GM12864 (cell line): ENCODE measurements at places on chromosomes 16 and 17.

DNA sequence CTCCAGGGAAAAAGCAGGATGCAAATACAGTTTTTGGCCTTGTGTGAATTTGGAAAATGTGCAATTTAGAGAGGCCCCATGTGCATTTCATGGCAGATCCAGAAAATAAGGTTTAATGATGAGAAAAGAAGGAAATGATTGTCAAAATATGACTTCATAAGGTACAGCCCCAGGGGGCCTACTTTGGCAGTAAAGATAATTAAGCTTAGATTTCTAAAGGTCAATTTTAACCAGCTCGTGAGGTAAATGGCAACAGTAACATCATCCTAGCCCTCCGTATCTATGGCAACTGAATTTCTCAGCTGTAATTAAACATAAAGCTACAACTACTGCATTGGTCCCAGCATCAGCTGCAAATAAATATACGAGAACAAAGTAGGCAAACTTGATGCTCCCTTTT is 30.0 kb upstream of the PRSS54 start:
- no peak for DNase-seq

- DNase-seq = no peak
Observed at GRCh38 chr17:14739656-14740431, 439.0 kb downstream of the HS3ST3B1 start.

- DNase-seq = no peak
Observed at GRCh38 chr16:86834451-86835035, 256.2 kb downstream of the FOXL1 start.

DNA sequence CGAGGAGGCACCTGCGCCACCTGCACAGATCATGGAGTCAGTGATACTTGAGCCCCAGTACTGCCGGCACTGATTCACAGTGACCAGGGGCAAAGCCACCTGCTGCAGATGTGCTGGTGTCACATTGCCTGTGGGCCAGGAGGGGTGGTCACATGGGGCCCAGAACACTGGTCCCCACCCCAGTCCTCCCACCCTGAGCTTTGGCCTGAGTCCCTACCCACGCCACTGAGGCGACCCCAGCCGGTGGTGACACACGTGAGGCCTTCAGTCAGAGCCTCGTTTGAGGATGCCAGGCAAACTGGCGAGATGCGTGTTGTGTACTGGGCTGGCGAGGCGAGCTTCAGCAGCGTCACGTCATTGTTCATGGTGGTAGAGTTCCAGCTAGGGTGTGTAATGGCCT is 1.5 kb downstream of the CTRL start:
- DNase-seq = no peak

DNA sequence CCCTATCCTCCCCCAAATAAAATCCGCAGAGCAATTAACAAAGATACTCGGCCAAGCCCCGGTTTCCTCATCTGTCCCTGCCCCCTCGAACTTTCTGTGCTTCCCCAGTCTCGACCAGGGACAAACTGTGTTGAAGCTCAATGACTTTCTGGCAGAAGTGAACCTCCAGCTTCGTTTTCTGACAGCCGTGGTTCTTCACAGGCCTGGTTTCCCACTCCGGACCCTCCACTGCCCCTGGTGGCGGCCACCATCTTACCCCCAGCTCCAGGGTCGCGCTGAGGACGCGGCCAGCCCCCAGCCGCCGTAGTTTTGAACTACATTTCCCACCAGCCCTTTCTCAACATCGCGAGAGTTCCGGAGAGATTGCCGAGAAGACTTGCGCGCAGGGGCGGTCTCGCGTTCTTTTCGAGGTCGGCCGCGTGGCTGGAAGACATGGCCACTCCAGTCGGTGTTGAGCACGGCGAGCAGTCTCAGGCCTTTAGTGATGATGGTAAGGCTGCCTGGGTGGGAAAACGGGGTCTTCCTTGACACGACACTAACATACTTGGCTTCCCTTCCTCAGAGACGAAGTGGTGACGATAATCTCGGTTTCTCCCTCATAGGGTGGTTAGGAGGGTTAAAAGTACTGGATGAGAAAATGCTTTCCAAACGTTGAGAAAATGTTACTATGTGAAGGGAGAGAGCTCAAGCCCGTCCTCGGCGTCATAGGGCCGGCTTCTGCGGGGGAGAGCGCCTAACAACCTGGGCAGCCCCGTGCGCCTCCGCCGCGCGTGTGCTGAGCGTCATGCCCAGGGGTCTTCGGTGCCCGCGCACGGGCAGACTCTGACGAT is 17.7 kb downstream of the PRCD start:
- peak; percentile 91 for DNase-seq

GRCh38 chr17:51814521-51814920 is 344.0 kb downstream of the CA10 start:
- DNase-seq = no peak

DNA sequence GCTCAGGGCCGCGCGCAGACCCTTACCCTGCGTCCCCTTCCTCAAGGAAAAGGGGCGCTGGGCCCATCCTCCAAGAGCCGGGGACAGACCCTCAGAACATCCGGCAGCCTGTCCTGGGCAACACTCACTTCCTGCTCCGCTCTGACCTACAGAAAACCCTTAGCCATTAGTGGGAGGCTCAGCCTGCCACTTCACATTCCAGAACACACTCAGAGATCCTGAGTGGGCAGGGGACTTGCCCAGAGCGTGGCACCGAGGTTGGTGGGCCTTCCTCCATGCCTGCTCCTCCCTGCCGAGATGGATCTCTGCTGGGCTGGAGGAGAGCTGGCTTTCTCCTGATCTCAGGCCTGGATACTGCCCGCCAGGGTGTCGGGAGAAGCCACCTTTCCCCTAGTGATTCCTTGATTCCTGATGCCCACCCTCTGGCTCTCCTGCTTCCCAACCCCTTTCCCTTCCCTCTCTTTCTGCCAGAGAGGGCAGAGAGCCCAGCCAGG is 1.5 kb downstream of the SCARF1 start:
- no peak for DNase-seq

GRCh38 chr16:57612494-57612893 is 15.9 kb upstream of the ADGRG1 start:
- DNase-seq = no peak

- DNase-seq = no peak
Observed at GRCh38 chr16:14372471-14372870, 257.6 kb downstream of the PARN start.

- DNase-seq = no peak
Observed at GRCh38 chr16:1126586-1126985, 26.3 kb upstream of the CACNA1H start.

GRCh38 chr17:17131839-17132238 is 74.3 kb downstream of the PLD6 start:
- DNase-seq = no peak

- no peak for DNase-seq
Observed at GRCh38 chr17:49585422-49586027, 9.9 kb downstream of the NXPH3 start.

GRCh38 chr16:85554889-85555718 is 58.0 kb upstream of the GSE1 start:
- DNase-seq = no peak

- DNase-seq = no peak
Observed at GRCh38 chr17:17710355-17710727, 29.1 kb downstream of the RAI1 start.

DNA sequence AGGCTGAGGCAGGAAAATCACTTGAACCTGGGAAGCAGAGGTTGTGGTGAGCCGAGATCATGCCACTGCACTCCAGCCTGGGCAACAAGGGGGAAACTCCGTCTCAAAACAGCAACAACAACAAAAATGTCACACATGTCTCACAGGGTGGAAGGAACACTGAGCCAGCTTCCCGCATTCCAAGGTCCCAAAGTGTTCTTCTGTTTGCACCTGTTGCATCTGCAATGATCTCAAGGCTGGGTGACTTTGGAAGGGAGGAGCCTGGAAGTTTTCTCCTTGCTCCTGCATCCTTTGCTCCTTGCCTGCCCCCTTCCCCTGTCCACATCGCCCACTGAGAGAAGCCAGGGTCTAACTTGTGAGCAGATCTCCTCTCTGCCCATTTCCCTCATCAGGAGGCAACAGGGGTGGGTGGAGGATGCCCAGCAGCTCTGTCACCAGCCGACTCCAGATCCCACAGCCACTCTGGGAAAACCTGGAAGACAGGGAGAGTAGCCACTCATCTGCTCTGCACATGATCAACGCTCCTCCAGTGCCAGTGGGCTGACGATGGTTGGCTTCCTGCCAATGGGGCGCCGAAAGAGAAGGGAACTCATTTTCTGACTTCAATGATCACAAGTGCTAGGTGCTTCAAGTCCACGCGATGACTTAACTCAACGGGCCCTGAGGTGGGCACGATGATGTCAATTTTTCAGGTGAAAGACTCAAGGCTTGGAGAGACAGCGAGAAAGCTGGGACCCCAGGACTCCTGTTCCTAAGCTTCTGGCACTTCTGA is 12.6 kb downstream of the CHST6 start:
- DNase-seq = no peak

GRCh38 chr17:48322060-48322459 is 108.0 kb downstream of the SKAP1 start:
- no peak for DNase-seq

DNA sequence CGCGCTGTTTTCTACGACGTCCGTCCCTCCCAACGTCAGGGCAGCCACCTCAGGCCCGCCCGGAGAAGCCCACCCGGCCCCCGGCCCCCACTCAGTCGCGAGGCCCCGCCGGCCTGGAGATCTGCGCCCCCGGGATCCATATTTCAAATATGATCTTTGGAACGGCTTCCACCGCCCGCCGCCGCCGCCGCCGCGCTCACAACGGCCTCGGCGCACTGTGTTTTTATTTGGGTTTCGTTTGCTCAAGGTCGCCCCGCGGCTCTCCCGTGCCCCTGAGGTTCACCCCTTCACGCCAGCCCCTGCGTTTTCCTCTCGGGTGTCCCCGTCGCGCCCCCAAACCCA is 4.2 kb upstream of the CBX4 start:
- no peak for DNase-seq

- DNase-seq = no peak
Observed at GRCh38 chr17:83189044-83190003, 109.9 kb downstream of the METRNL start.
